ENCODE measurements at places on chromosomes 12 and 14.

DNA sequence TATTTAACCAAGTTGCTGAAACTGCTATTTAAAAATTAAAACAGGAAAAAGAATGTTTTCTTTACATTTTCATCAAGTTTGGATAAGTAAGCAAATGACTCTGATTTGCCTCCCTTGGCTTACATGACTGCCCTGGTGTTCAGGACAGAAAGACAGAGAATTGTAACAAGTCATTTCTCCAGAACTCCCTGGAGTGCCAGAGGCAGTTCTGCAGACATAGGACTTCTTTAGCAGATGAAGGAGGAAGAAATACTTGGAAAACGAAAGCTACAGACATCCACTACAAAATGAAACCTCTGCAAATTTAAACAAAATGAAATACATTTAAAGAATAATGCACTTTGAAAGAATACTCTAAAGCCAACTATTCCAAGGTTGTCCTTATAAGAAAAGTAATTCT is 253.9 kb downstream of the LRFN5 start:
- no peak for DNase-seq

DNA sequence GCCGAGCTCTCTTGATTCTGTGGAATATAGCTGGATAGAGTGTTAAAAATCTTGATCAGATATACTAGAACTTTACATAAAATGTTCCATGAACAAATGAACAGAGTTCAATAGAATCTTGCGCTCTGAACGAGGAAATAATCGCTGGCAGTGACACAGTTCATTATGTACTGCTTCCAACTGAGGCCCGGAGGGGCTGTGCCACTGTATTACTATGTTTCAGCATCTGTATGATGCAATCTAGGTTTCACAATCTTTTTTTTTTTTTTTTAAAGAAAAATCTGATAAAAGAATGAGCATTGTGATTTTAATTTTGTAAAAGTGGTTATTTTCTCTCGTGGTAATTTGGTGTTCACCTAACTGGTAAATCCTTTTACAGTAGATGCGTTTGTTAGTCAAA is 77.2 kb downstream of the FERMT2 start:
- DNase-seq: no peak

DNA sequence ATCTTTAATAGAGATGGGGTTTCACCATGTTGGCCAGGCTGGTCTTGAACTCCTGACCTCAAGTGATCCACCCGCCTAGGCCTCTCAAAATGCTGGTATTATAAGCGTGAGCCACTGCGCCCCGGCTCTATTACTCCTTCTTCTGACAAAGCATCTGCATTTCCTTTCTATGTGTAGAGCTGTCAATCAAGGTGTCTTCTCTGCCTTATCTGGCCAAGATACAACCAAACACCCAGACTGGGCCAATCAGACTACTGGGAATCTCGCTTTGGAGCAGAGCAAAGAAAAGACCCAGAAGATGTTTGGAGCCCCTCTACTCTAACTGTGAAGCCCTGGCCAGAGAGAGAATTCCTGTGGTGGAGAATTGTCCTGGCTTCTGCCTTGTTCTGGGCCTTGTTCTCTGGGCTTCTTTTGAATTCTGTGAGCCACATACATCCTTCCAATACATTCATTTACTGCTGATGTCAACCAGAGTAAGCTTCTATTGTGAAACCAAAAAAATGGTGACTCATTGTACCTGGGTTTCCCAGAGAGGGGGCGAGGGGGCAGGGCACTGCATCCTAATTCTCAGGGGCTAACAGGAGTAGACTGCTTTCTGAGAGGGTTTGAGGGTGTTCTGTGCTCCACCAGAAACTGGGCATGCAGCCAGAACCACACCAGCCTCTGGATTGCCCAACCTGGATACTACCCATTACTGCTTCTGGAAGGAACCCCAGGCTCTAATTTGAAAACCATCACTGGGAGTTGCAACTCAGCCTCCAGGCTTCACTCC is 18.8 kb upstream of the FLVCR2 start:
- DNase-seq: no peak

DNA sequence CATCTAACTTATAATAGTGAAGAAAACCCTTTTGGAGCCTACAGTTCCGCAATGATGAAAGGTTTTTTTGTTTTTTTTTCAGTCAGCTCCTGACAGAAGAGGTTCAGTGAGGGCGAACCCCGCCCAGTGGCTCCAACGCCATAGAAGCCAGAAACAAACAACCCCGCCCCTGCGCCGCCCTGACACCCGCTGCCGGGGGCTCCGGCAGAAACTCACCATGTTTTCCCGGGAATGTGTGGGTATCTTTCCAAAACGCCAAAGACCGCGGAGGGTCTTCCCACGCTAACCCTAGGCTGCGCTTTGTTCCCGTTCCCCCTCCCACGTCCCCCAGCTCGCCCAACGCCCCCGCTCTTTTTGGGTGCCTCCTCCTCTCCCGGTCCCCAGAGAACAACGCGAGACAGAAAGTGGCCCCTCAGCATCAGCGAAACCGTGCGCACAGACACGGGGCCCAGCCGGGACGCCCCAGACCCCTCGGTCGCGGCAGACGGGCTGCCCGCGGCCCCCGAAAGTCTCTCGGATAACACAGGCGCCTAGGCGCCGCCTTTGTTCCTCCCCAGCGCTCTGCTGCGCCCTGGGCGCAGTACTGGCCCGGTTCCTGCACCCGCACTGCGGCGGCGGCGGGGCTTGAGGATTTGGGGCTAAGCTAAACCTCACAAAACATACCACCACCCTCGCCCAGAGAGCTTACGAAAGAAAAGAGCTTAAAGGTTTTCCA is 522 bp downstream of the TUBA1A start:
- DNase-seq: no peak

DNA sequence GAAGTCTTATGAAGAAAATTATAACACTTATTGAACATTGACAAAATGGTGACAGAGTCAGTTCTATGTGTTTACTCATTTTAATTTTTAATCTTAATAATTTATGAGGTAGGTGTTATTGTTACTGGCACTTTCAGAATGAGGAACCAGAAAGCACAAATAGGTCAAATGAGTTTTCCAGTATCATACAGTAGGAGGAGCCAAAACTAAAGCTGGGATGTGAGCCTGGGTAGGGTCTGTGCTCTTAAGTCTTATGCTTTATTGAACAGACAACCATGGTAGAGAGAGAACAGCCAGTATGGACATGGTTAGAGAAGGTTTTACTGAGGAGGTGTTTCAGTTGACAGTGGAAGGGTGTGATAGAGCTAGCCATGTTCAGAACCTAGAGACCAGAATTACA is 775.7 kb downstream of the TMTC2 start:
- no peak for DNase-seq
